ENCODE measurements at places on chromosomes 6 and 20.

- DNase-seq: no peak
Observed at GRCh38 chr20:5508044-5508443, 191.3 kb upstream of the PROKR2 start.

DNA sequence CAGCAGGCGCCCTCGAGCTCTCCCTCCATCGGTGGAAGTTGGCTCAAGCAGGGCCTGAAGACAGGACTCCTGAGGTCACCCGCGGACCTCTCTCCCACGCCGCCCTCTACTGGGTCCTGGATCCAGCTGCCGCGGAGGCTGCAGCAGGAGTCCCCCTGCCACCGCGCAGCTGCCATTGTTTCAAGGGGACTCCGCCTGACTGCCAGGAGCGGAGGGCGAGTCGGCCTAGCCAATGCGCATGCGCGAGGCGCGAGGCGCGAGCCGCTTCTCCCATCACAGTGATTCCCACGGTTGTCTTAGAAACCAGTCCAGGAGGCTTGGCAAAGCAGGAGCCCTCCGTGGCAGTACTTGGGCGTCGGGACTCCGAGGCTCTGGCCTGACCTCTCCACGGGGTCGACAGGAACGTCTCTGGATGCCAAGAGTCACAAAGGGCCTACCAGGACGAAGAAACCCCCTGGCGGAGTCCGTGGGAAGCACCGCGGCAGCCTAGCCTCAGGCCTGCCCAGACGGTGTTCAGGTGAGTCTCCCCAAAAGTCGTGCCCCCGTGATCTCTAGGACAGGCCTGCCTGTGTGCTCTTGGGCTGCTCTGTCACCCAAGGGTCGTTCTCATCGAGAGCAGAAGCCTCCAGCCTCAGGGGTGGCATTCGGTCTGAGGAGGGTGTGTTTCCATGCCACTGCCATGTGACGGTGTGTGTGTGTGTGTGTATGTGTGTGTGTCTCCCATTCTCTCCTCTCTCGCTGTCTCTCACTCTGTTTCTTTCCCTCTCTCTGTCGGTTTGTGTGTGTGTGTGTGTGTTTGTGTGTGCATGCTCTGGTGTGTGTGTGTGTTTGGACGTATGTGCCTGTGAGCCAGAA, 290.6 kb upstream of the ZNF337 start:
- DNase-seq: no peak

DNA sequence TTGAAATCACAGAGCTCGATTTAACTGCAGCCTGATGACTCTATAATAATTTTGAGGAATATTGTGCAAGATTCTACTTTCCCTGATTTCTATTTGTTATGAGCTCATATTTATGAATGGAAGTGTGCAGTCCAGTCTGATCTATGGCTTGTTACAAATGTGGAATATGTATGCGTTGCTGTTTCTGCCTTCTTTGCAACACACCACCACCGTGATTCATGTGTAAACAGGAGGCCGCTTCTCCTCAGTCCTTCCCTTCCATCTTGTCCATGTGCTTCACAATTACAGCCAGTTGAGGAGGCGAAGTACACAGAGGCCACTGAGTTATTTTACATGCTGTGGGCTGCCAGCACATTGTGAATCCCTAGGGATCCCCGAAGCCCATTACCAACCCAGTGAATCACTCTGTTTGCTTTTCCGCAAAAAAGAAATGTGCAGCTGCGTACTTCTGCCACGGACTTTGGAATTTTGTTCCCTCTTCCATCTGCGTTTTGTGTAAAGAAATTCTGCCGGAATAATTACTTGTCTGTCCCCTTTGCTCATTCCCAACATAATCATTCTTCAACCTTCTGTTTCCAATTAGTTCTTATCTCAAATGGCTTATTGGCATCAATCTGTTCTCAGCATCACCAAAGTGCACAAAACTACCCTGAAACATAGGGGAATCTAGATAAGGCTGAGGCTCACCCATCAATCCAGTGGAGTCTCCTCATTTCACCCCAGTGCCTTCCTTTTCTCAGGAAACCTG, 551.6 kb upstream of the CITED2 start:
- no peak for DNase-seq

- no peak for DNase-seq
Observed at GRCh38 chr6:75633045-75633444, 31.4 kb downstream of the SENP6 start.

DNA sequence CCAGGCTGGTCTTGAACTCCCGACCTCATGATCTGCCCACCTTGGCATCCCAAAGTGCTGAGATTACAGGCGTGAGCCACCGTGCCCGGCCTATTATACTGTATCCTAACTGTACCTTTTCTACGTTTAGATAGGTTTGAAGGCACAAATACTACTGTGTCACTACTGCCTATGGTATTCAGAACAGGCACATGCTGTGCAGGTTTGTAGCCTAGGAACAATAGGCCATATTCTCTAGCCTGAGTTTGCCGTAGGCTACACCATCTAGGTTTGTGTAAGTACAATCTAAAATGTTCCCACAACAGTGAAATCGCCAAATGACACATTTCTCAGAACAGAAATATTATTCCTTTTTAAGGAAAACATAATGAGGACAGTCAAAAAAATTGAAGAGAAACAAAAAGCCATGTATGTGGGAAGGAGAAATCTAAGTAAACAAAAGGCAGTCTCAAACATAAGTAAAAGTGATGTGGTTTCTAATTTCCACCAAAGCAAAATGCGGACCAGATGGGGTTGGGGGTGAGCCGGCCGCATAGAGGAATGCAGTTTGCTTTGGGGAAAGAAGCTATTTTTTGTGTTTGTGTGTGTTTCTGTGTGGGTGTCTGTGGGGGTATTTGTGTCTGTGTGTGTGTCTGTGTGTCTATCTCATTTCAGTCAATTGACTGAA, 192.6 kb upstream of the SALL4 start:
- no peak for DNase-seq

DNA sequence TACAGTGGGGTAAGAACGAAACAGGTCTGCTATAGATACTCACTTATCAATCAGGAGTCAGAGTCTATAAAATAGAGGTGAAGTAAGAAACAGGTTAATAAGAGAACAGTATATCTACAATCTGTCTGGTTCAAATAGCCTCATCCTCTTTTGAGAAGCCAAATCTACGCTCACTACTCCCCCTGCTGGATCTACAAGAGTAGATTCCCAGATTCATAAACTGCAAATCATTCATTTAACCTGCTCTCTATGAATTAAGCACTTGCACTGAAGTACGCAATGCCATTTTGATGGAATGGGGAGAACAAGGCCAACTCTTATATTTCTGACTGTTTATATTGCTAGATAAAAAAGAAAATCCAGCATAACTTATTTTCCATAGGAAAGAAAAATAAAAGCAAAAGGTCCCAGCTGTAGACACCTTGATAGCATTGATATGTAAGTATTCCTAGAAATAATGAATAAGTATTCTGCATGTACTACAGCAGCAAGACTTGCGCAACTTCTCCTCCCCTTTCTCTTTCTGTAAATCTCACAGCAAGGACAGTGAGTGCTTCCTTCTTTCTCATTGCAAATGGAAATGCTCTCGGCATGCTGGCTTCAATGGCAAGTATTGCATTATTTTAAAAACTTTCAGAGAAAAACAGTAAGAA, 92.3 kb downstream of the RFX6 start:
- DNase-seq: no peak

- no peak for DNase-seq
Observed at GRCh38 chr6:132733814-132734213, 20.0 kb upstream of the VNN1 start.

DNA sequence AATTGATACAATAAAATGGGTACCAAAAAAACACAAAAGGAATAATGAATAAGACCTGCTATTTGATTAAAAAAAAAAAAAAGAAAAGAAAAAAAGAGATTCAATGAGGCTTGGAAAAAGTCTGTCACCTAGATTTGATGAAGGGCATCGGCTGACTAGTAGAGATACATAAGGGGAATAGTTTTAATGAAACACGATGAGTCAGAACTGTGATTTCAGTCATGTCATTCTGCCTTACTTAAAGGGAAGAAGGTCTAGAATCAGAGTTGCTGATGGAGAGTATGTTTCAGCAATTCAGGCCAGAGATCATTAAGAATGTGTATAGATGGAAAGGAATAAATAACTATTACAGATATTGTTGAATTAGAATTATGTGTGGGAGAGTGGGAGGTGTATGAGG, 565.9 kb upstream of the RNF217 start:
- DNase-seq: no peak

DNA sequence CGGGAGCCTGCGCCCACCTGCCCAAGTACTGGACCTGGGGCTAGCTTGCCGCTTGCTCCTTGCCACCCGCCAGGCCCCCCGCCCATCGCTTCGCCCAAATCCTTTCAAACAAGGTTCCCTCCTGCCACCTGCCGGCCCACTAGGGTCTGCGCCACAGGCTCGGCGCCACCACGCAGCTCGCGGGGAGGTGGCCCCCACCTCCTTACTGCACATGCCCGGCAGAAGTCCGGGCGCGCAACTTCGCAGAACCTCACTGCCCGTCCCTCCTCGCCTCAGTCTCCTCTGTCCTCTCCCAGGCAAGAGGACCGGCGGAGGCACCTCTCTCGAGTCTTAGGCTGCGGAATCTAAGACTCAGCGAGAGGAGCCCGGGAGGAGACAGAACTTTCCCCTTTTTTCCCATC, 11.2 kb downstream of the GNAS-AS1 start:
- no peak for DNase-seq

DNA sequence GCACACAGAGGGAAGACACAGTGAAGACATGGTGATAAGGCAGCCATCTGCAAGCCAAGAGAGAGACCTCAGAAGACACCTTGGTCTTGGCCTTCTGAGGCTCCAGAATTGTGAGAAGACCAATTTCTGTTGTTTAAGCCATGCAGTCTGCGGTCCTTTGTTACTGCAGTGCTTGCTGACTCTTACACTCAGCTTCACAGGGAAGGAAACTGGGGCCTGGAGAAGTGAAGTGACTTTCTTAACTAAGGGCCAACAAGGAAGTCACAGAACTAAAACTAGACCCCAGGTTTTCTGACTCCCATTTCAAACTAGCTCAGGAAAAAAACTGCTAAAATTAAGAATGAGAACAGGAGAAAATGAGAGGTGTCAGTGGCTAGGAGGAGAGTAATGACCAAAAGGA, 74.3 kb downstream of the TNFRSF21 start:
- no peak for DNase-seq

- no peak for DNase-seq
Observed at GRCh38 chr20:17624070-17624469, 54.2 kb downstream of the DSTN start.

GRCh38 chr6:113998811-113999210, 27.9 kb upstream of the HDAC2 start:
- no peak for DNase-seq

- DNase-seq: no peak
Observed at GRCh38 chr6:170098428-170099170, 192.3 kb downstream of the DLL1 start.

DNA sequence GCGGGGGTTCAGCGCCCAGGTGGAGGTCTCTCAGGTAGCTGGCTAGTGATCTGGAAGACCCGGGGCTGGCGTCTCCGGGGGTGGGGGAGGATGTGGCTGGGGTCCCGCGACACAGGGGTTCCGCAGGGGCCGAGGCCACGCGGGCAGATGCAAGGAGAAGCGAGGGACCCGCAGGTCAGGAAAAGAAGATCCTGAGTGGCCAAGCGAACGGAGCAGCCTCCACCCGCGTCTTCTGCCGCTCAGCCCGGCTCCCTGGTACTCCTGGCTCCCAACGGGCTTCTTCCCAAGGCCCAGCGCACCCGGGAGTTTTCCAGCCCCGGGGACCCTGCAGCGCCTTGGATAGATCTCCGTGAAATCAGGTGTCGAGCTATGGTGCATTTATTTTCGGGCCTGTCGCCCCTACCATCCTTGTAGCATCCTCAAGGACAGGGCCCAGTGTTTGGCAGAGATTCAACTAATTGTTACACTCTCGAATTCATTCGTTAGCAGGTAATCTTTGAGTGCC, 682 bp upstream of the CHD6 start:
- DNase-seq: no peak

DNA sequence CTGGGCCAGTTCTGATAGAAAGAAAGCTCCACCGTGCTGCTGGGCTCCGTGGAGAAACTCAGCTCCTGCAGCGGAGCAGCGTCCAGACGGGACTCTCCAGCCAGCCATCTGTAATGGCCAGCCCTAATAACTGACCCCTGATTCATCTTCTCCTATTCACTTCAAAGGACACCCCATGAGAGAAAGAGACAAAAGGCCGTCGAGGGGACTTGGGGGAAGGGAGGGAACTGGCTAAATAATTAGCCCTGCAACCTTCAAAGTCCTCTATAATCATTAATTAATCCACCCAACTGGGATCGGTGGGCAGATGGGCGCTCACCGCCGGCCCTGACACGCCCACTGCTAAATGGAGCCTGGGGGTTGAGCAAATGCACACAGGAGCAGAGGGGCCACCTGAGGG, 512.4 kb downstream of the CD83 start:
- DNase-seq: no peak

DNA sequence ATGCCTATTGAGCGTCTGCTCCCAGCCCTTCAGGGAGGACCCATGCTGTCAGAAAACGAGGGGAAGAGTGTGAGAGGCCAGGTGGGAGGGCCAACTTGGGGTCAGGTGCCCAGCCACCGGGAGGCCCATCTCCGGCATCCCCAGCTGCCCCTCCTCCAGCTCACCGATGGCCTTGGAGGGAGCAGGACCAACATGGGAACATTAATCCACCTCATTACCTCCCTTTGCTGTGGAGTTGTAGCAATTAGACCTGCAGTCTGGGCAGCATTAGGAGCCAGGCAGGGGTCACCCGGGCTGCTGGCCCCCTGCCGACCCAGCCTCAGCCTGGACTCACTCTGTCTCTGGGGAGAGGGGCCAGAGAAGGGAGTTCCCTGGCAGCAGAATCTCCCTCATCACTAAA, 25.1 kb downstream of the DLGAP4 start:
- no peak for DNase-seq
